OCI-M1 (cell line): ENCODE measurements at places on chromosomes 2 and 18.
A peak's percentile ranks its signal among the peaks of the same experiment; 100 is the strongest.

- no peak for DNase-seq
Measured at GRCh38 chr2:224407241-224407701, 5.4 kb upstream of the FAM124B start.

GRCh38 chr2:195536906-195537305 lies 120.1 kb upstream of the SLC39A10 start:
- DNase-seq, result peak; percentile 74

GRCh38 chr2:69715964-69716363 lies 26.0 kb upstream of the ANXA4 start:
- DNase-seq, result no peak

DNA sequence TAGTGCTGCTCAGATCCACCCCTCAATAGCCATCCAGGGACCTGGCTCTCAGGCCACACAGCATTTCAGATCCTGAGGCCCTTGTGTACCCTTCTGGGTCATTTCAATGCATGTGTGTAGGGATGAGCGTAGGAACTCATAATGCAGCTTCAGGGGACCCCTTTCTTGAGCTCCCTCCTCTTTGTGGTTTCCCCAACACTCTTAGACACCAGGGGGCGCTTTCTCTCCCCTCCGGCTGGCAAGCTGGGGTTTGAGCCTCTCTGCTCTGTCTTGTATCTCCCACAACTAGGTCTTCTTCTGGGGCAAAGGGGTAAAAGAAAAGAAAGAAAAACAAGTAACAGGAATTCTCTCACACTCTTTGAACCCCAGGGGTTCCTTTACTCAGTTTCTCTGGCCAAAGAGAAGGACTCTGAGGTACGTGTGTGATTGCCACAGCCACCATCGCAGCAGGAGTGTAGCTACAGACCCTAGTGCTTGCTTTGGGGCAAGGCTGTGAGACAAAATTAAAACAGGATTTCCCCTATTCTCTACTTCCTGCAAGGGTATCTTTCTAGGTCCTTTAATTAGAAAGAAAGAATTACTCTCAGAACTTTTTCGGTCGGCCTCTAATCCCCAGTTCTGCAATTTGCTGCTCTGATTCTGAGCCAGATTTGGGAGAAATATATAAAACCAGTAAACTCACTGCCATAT lies 38.0 kb downstream of the CABYR start:
- DNase-seq, result peak; percentile 77

DNA sequence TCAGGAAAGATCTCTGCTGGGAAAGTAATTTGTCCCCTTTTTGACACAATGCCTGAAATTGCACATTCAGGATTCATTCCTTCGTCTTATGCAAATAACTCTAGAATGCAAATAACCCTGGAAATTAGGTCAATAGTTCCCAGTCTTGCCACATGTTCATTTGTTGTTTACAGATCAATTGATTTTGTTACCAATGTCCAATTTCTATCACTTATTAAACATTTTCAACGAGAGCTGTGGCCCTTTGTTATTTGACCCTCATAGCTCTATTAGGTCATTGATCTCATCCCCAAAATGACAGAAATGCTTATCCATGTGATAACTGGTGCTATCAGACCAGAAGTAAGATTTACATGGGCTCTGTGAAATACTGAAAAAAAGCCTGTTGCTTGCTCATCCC lies 275.3 kb upstream of the REG3G start:
- no peak for DNase-seq

DNA sequence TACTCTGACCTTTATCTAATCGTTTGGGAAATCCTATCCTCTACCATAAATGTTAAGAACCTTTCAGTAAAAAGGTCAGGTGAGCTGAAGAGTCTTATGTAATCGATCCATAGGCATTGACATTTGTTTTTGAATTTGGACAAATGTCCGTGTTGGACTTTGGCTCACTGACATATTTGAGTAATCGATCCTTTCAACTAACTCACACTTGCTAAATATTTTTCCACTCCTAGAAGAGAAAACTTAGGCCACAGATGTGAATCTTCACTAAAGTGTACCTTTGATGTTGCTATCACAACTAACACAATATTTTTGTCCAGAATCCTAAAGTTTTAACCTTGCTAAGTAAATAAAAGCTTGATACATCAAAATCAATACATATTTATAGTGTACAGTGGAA lies 89.5 kb downstream of the CCDC102B start:
- DNase-seq, result no peak

- DNase-seq, result peak; percentile 96
Measured at GRCh38 chr2:224025874-224026273, 13.2 kb downstream of the SERPINE2 start.

DNA sequence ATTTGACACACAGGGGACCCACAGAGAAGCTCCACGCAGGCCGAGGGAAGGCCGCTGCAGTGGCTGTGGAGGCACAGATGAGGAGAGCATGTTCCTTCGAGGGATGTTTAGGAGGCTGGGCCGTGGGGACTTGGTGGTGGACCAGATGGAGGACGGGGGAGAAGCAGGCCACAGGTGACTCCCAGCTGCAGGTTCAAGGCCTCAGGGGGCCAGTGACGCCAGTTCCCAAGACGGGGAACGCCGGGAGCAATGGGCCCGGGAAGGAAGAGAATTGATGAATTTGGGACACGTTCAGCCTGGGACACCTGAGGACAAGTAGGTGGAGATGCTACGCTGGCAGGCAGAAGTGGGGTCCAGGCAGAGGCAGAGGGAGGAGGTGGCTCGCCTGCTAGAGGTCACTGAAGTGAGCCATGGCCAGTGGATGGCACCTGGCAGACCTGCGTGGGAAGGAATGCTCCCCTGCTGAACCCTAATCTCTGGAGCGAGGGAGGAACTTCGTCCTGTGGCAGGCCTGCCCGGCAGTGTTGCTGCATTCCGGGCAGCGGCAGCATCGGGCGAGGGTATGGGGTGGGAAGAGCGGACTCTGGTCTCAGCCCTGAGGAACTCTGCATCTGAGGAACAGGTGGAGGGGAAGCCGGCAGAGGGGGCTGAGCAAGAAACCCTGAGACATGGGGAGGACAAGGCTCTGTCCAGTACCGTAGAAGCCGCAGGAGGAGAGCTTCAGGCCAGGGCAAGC lies 25.2 kb upstream of the HPCAL1 start:
- DNase-seq, result no peak

DNA sequence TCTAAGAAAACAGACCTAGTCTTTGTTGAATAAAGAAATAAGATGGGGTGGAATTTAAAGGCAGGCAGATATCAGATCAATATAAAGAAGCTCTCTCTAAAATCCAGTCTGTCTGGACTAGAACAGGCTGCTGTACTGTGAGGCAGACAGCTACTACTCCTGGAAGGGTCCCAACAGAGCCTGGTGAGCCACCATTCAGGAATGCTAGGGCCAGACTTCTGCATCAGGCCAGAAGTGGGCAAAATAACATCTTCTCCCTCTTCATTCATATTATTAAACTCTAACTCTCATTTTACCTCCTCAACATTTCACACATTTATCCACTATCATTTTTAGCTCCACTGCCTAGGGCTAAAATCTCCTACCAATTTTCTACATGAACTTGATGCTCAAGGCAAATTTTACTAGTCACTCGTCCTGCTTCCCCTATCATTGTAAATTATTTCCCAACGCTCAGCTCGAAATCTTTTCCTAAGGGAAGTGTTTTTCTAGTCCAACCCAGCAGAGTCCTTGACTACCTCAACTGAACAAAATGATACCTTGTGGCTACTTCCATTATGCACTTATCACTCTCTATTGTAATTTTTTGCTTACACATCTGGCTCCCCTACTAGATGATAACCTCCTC lies 45.2 kb upstream of the GLS start:
- no peak for DNase-seq
